GM03348 (cell line): ENCODE measurements at places on chromosomes 7 and 10.

GRCh38 chr10:110434489-110435096 is 63.1 kb upstream of the DUSP5 start:
- DNase-seq: no peak

- DNase-seq: peak; percentile 85
Measured at GRCh38 chr7:101410743-101411507, 48.2 kb downstream of the COL26A1 start.

- peak; percentile 65 for DNase-seq
Measured at GRCh38 chr7:120996333-120996987, 7.9 kb downstream of the CPED1 start.

DNA sequence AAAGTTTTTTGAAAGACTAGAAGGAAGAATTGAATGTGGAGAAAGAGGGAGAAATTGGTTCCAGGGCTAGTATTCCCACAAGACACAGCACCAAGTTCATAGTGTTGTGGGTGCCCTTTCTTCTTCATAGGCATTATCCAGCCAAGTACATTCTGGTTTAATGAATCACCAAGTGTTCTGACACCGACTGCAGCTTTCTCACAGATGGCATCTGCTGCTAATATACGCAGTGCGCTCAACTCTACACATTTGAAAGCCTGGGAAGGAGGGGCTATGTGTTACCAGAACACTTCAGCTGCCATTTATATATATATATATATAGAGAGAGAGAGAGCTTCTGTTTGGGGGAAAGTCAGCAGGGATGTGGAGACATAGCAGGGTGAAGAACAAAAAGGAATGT is 1168.4 kb downstream of the GATA3 start:
- DNase-seq: no peak

DNA sequence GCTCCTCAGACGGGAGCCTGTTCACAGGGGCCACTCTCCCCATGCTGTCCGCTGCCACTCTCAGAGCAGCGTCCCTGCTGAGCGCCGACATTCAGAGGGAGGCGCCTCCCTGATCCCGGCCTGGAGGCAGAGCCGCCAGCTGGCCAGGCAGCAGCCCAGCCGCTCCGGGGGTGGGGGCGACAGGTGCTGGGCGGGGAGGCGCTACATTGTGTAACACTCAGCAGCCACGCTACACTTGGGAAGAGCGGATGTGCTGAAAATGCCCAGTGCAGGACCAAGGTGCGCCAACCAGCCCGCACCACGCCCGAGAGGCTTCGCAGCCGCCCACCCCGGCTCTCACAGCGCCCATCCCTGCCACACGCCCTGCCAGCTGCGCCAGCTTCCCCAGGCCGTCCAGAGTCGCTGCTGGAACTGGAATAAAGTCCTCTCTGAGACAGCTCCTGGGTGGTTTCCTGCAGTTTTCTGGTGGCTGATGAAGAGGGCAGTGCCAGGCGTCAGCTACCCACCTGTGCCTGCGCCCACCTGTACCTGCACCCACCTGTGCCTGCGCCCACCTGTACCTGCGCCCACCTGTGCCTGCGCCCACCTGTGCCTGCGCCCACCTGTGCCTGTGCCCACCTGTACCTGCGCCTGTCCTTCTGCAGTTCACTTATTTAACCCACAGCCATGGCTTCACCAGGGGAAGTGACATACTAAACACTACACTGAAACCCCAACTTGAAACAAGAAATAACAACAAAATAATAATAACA is 25.7 kb downstream of the STK32C start:
- no peak for DNase-seq

DNA sequence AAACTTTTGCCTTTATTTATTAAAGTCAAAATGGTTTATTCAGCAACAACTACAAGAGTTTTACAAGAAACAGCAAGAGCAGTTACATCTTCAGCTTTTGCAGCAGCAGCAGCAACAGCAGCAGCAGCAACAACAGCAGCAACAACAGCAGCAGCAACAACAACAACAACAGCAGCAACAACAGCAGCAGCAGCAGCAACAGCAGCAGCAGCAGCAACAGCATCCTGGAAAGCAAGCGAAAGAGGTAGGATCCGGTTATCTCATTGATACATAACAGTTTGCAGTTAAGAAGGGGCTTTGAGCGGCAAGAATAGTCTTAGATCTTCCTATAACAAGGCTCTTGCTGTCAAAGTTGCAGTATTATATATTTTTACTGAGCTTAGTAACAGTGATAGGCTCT is 215.1 kb downstream of the FOXP2 start:
- DNase-seq: no peak

- no peak for DNase-seq
Measured at GRCh38 chr10:43376828-43377423, 5.5 kb downstream of the FXYD4 start.

- DNase-seq: no peak
Measured at GRCh38 chr7:100719523-100720278, 567 bp upstream of the EPO start.

DNA sequence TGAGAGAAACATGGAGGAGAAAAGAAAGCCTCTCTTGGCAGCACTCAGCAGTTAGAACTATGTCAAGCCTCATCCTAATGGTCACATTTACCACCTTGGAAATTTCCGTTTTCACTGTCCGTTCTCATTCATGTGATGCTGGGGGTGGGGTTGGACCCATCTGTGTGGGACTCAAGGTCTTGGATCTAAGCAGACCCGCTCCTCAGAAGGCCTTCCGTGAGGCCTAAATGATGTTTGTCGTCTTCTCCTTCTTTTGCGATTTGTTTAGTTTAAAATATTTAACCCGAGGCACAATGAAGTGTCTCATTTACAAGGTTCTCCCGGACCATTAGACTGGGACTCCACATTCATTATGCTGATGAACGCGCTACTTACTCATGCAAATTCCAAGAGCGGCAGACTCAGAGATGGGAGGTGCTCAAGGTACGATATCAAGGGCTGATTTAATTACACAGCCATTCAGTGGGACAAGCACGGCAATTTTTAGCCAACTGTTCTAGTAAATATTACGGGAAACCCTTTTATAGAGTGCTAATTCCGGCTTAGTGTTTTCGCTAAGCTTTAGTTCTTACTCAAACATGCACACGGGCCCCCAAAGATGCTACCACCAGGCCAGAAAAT is 109.1 kb upstream of the EFCAB10 start:
- DNase-seq: no peak

GRCh38 chr7:134829380-134829986 is 50.0 kb downstream of the CALD1 start:
- DNase-seq: no peak

DNA sequence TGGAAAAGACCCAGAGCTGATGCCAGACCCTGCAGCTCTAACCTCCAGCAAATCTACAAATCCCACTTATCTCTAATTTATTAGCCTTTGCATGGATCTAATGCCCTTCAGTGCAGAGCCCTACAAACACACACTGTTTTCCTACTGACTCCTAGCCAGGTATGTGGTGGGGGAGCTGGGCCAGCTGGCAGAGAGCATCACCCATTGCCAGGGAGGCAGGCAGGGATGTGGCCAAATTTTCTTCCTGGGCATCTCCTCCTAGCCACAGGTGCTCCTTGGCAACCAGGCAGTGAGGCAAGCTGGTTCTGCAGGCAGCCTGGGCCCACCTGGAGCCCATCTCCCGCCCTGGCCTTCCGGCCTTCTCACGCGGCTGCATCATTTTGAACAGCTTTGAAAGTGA is 55.9 kb upstream of the EMX2 start:
- DNase-seq: no peak

GRCh38 chr7:39674406-39674805 is 51.0 kb downstream of the RALA start:
- DNase-seq: no peak

- DNase-seq: no peak
Measured at GRCh38 chr10:49023071-49023470, 83.4 kb upstream of the LRRC18 start.

GRCh38 chr7:50206453-50207250 is 97.9 kb upstream of the IKZF1 start:
- DNase-seq: no peak

- DNase-seq: no peak
Measured at GRCh38 chr7:65923316-65923715, 50.4 kb downstream of the VKORC1L1 start.

- DNase-seq: peak; percentile 53
Measured at GRCh38 chr7:13262929-13263530, 575.6 kb downstream of the ARL4A start.

- no peak for DNase-seq
Measured at GRCh38 chr7:138542183-138542582, 82.1 kb downstream of the TRIM24 start.

DNA sequence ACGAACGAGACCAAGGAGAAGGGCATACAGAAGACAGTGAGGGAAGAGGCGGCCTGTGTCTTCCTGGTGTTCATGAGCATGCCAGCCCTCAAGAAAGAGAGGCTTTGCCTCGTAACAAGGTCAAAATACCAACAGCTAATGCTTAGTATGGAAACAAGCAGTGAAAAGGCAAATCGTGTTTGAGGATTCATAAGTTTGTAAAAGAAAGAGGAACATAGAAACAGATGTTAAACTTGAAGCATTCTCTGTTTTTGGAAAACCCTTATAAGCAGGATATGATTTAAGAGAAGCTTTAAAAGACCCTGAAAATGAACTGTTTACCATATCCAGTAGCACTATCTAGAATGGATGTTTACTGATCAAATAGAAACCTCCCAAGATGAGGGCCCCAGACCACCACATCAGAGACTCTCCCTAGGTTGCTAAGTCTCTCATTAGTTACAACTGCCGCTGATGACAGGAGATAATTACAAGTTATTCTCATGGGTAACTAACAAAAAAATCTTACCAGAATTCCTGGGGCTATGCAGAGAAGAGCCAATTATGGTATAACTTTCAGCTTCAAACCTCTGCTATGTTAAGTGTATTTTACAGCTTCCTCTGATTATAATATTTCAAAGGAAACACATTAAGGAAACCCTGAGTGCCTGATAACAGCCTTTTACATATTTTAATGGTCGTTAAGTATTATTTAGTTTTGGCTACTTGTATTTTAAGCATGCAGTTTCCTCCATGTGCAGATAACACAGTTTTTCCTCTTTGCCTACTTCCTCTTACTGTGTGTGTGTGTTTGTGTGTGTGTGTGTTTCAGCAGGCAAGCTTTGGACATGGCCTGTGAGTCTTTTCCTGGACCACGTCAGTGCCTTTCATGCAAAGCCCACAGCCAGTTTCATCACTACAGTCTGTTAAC is 17.9 kb downstream of the JCAD start:
- DNase-seq: no peak

DNA sequence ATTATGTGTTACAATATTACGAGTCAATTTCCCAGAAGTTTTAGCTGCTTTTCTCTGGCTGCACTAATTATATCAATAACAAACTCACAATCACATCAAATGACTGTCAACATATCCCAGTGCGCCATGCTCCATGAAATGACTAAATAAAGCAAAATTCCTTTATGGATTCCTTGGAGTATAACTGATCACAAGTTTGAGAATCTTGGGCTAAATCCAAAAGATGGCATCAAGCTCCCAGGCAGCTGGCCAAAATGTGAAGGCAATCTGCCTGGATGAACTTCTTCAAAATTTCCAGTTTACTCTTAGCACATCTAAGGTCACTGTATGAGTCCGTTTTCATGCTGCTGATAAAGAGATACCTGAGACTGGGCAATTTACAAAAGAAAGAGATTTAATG is 210.8 kb downstream of the CCSER2 start:
- DNase-seq: peak; percentile 40
